Esophagus (tissue), 2 donors: ENCODE measurements at places on chromosomes 6 and 20. TPM values are rescaled to one million over a fixed set of nuclear protein-coding genes. Genes with fewer than 3 reads are reported as not detected.

Gene FAM209B
- polyA plus RNA-seq, result 0.43 TPM

Gene LINC00237
- polyA plus RNA-seq, result not detected

Gene BCLAF1
- polyA plus RNA-seq, result 22.4 TPM

Gene RIMS4
- 0.04 TPM for polyA plus RNA-seq
